A673 (cell line): ENCODE measurements at places on chromosomes 12 and 14. TPM values are rescaled to one million over a fixed set of nuclear protein-coding genes. Genes with fewer than 3 reads are reported as not detected.

DDX47 gene
- 86.8 and 90.4 TPM in 2 replicates for total RNA-seq

TMEM132D gene
- total RNA-seq, result not detected in 2 replicates

APEX1 gene
- 277 and 299 TPM in 2 replicates for total RNA-seq

FGF23 gene
- total RNA-seq, result not detected in 2 replicates

CELA1 gene
- total RNA-seq, result not detected in 2 replicates

LMNTD1 gene
- not detected in 2 replicates for total RNA-seq

HOXC10 gene
- 27.8 and 30.4 TPM in 2 replicates for total RNA-seq

SMIM10L1 gene
- total RNA-seq, result 12.6 and 15.7 TPM in 2 replicates

GCH1 gene
- total RNA-seq, result 6.8 and 7.7 TPM in 2 replicates

MYRFL gene
- total RNA-seq, result not detected in 2 replicates

BLTP3B gene
- 31.6 and 31.8 TPM in 2 replicates for total RNA-seq

IL22 gene
- not detected in 2 replicates for total RNA-seq
